ENCODE measurements at places on chromosomes 1 and 21.

DNA sequence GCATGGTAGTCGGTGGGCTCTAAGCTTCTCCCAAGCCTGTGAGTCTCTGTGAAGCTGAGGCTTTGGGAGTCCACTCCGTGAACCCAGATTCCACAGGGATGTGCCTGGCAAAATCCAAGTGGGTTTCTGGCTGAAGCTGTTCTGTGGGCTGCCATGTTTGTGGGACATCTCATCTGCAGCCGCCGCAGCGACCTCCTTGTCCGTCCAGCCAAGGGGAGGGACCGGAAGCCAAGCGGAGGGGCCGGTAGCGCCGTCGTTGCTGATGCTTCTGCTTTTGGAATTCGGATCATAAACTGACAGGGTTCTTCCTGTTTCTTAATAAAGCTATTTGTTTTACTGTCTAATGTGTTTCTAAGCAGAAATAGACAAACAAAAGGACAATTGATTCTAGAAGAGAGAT lies 13.3 kb downstream of the KIF26B start:
- DNase-seq, result no peak

DNA sequence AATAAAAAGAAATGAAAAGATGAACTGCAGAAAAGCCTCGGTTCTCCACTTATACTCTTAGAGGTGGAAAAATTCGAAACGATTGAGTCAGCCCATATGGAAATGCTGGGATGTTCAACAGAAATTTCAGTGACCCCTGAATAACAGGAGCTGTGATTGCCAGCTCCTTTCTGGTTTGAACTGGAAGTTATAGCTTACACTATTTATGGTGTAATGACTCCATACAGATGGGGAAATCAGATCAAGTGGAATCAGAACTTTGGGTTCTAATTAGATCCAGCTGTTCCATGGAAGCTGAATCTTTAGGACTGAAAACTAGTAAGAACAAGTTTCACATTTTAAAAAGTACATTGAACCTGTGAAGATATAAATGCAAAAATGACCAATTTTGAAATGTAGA lies 569.3 kb upstream of the ZRANB2 start:
- no peak for DNase-seq

GRCh38 chr1:41371630-41372599 lies 10.7 kb downstream of the FOXO6 start:
- DNase-seq, result no peak

DNA sequence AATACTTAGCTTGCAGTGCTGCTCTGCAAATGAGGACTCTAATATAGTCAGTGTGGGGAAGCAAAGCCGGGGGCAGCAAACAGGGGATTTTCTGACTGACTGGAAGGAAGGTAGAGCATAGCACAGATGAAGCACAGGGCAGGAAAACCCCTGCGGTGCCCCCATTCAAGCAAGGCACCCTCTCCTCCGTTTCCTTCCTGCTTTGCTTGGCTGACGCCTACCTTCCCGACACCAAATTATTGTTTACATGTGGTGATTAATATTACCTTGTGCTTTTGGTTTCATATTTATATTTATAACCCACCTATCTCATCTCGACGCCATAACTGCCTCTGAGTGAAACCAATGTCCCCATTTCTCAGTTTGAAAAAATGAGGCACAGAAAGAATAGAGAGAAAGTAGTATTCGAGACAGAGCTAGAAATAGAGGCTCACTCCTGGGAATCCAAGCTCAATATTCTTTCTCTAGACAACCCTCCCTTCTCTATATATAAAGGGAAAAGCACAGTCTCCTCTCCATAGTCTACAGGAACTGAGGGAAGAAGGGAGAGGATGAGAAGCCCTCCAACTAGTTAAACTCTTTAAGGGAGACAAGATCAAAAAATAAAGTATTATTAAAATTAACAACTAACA lies 41.3 kb downstream of the PIK3C2B start:
- DNase-seq, result no peak

DNA sequence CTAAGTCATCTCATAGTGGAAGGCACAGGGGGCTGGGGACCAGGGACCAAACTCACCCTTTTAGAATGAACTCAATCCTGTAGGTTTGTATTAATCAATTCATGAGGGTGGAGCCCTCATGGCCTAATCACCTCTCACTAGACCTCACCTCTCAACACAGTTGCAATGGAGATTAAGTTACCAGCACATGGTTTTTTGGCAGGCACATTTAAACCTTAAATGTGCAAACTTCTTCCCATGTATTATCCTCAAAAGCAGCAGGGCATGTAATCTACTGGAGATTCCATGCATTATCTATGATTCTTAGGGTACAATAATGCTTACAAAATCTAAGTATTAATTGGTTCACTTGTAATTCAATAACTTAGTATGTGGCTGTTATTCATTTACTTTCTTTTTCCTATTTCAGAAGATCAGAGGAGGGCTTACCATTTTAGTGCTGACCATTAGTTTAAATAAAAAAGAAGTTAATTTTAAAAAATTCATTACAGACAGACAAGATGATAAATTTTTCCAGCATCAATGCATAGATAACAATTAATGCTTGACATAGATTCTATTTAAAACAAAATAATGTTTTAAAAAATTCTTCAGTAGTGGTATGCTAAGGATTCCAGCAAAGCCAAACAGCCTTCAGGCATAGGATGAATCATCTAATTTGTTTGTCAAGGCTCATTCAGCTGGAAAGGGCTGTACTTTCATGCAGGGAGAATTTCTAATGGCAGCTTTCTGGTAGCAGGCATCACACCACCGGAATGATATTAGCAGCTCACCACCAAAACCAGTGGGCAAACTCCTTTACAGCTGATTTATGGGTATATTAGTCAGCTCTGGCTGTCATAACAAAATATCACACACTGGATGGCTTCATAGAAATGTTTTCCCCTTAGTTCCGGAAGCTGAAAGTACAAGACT lies 124.6 kb upstream of the ZNF648 start:
- DNase-seq, result peak; percentile 97

GRCh38 chr1:180724055-180724454 lies 92.2 kb downstream of the XPR1 start:
- DNase-seq, result no peak

DNA sequence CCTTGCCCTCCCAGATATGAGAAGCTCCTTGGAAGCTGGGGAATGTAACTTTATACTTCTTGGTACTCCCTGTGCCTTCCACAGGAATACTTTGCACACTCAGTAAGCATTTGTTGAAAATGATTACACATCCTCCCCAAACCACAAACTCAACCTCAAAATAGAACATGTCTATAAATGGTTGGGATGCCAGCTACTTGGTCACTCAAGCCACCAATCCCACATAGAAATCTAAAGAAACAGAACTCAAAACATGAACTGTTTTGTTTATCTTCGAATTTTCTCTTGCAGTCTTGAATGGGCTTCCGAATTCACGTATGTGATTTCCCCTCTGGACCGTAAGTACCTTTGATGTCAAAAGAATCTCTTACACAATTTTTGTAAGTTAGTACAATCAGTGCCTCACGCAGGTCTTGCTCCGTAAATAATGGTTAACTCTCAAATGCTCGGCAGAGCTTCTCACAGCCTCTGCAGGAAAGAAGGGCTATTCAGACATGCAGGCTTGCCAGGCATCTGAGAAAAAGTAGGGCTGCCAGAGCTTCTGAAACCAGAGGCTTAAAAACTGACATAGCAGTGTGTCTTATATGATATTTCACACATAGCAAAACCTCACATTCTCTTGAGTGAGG lies 26.9 kb downstream of the SORT1 start:
- peak; percentile 31 for DNase-seq

DNA sequence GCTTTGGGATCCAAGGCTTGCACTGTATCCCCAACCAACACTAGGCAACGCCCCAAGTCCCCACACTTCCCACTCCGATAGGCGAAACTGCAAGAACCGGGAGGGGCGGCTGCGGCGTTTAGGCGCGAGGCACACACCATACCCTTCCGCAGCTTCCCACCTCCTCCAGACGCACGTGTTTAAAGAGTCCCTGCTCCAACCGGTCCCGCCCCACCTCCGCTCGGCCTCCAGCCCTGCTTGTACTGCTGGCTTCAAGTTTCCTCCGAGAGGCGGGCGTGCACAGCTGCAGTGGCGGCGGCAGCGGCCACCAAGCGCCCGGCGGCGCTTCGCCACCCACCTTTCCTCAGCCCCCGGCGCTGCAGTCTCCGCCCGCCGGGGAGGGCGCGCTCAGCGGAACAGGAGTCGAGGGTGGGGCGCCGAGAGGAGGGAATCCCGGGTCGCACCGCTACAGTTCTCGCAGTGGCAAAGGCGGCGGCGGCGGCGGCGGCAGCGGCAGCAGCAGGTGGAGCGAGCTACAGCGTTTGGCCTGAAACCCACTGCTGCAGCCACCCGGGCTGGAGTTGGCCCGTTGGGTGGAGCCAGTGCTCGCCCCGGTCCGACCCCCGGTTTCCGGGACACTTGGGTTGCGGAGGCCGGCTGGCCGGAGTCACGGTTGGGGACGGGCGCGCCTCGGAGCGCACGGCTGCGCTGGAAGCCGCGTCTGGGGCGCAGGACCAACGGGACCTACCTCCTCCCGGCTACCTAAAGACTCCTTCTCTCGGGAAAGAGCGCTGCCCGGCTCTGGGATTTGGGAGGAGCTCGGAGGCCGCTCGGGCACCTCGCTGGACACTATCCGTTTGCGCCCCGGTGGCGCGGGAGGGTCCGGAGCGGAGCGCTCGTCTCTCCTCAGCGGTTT lies at the start of gene CNIH3:
CNIH3 (plus strand) TSS at position 457 of the 895 bp plus-strand sequence. CDS start 858 bp downstream, outside the sequence.
- DNase-seq, result no peak

- DNase-seq, result no peak
Observed at GRCh38 chr1:20654104-20654690, 7.0 kb downstream of the DDOST start.

DNA sequence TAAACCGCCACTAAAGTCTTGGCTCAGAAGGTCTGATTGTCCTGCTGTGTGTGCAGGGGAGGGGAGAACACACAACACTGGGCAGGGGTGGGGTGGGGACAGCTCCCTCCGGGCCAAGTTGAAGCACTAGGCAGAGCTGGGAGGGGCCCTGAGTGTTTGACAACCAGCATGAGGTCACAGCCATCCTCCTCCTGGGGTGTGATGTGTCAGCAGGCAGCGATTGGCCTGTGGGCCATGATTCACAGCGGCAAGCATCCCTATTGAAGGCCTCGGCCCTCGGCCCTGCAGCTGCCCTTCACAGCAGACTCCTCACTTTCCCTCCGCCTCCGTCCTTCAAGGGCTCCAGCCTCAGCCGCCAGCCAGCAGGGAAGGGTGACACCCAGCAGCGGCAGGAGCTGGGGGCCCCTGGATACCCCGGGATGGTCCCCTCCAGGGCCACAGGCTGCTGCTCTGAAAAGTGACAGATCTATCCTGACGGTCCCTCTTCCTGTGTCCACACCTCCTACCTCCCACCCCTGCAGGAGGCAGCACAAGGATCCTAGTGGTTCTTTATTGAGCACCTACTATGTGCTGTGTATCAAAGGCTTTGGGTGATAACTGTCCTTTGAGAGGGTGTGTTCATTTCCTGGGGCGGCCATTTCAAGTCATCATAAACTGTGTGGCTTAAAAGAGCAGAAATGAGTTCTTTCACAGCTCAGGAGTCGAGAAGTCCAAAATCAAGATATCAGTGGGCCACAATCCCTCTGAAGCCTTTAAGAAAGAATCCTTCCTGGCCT lies 66.0 kb upstream of the SLC25A33 start:
- peak; percentile 63 for DNase-seq

- DNase-seq, result no peak
Observed at GRCh38 chr1:111924786-111925185, 64.7 kb downstream of the KCND3 start.

DNA sequence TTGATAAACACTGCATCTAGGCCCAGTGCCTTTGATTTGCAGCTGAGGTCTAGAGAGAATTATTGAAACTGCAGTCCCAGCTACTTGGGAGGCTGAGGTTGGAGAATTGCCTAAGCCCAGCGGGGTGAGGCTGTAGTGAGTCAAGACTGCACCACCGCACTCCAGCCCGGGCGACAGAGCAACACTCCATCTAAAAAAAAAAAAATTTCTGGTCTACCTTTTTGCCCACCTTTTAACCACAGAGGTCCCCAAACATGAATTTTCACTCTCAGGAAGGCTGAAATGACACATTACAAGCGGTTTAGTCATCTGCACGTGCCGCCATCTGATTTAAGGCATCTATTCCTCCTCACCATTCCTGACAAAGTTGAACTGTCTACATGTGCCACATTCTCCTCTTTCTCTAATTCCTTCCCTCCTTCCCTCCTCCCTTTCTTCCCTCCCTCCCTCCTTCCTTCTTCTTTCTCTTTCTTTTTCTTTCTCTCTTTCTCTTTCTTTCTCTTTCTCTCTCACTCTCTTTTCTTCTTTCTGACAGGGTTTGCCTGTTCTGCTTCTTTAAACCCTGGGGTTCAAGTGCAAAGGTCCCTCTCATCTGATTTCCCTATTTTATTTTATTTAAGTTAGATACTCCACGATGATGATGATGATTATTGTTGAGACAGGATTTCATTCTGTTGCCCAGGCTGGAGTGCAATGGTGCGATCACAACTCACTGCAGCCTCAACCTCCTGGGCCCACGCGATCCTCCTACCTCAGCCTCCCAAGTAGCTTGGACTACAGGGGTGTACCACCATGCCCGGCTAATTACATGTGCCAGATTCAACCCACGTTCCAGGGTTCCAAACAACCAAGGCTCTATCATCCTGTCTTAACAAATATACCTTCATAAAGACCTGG lies 3.0 kb upstream of the SOD1 start:
- DNase-seq, result no peak

GRCh38 chr1:67647036-67647798 lies 37.8 kb upstream of the GADD45A start:
- DNase-seq, result no peak

GRCh38 chr1:3857791-3858129 lies 484 bp downstream of the DFFB start:
- DNase-seq, result no peak

GRCh38 chr1:160354388-160354985 lies 11.3 kb downstream of the NCSTN start:
- DNase-seq, result peak; percentile 44

DNA sequence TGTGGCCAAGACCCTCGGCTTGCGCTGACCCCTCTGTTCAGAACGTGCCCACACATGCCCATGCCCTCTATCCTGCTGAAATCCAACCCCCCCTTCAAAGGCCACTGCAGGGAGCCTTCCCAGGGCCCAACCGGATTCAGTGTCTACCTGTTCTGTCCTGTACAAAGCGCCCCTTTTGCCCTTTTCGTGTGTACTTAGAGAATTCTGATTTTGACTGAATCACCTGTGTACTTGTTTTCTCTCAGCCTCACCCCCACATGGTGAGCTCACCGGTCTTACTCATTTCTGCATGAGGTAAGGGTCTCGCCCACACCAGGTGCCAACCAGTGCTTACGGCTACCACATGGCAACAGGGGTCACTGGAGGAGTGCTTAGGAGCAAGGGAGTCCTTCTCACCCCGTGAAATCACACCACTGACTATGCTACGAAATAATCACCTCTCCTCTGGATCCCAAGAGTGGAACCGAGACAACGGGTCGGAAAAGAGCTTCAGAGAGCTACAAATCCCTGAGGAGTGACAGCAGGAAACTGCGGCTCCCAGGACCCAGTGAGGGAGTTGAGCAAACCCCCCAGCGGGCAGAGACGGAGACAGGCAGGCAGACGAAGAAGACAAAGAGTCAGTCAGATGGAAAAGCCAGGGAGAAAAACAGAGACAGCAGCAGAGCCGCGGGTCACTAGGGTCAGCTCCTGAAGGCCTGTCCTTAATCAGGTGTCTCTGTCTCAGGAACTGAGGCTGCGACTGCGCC lies 2.1 kb upstream of the S100A2 start:
- peak; percentile 89 for DNase-seq

- DNase-seq, result no peak
Observed at GRCh38 chr1:75312620-75313019, 178.4 kb downstream of the LHX8 start.

Data from COLO829 (cell line).